ENCODE measurements at places on chromosomes 13 and 19.

- DNase-seq = no peak
These were observed 112.3 kb downstream of the MIPEP start for GRCh38 chr13:23776698-23777574.

GRCh38 chr19:7784856-7785255 lies 21.8 kb downstream of the CLEC4M start:
- no peak for DNase-seq

- no peak for DNase-seq
These were observed at the start of gene HRC for GRCh38 chr19:49155005-49155819. HRC (minus strand) TSS chr19:49155396; CDS start chr19:49155237, 159 bp downstream.

GRCh38 chr13:73109288-73109899 lies 50.6 kb downstream of the KLF5 start:
- no peak for DNase-seq

GRCh38 chr13:84648069-84648640 lies 765.9 kb upstream of the SLITRK1 start:
- no peak for DNase-seq

DNA sequence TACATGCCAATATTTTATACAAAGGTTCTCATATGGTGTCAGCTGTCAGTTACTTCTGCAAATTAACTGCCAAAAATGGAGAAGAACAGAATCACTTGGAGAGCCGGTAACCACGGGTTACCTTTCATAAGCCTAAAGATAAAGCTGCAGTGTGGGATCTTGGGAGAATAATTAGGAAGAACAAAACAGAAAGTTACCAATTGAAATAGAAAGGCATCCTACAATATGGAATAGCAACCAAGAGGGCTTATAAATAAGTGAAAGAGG lies 74.2 kb downstream of the TSHZ3 start:
- no peak for DNase-seq

GRCh38 chr13:79003989-79004898 lies 345.3 kb upstream of the OBI1 start:
- DNase-seq = no peak

GRCh38 chr13:21065686-21066085 lies 4.3 kb upstream of the LATS2 start:
- DNase-seq = no peak

DNA sequence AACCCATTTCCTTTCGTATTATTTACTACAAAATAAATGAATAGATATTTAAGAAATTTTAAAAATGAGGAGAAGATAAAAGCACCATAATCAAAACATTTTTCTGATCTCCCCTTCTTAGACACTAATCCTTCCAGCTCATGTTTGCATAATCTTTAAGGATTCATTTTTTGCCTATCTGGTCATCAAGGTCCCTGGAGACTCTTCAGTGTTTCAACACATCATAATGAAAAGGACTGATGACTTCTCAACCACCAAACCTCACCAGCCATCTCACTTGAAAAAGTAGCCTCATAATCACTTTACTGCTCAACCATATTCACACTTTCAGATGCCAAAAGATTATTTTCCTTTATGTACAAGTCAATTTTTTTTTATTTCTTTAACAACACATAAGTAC lies 80.1 kb downstream of the DCLK1 start:
- DNase-seq = no peak

DNA sequence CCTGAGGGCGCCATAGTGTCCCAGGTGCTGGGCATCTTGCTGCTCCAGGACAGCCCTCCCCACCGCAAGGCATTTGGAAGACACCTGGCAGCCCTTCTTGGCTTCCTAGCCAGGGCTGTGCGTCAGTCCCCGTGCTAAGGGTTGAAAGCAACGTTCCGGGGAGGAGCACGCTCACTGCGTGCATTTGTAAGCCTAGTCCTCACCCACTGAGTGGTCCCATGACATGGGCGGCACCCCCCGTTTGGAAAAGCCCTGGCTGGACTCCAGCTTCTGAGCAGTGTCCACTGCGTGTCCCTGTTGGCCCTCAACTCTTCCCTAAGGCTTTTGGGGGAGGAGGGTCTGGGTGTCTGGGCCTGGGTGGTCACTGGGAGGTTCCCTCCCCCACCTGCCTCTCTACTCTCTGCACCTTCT lies 76.3 kb upstream of the GPR183 start:
- no peak for DNase-seq

- no peak for DNase-seq
These were observed 65.1 kb downstream of the TM9SF2 start for GRCh38 chr13:99566125-99567083.

- no peak for DNase-seq
These were observed 194.3 kb downstream of the DLEU7 start for GRCh38 chr13:50649211-50649610.

DNA sequence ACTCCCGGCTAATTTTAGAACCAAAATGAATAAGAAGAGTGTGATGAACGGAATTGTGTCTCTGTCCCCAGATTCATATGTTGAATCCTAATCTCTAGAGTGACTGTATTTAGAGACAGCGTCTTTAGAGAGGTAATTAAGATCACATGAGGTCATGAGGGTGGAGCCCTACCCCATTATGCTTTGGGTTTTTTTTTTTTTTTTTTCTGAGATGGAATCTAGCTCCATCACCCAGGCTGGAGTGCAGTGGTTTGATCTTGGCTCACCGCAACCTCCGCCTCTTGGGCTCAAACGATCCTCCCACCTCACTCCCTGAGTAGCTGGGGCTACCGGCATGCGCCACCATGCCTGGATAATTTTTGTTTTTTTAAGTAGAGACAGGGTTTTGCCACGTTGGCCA lies 27.9 kb downstream of the FBXO27 start:
- no peak for DNase-seq

GRCh38 chr13:42001580-42001979 lies 40.7 kb upstream of the VWA8 start:
- DNase-seq = no peak

- no peak for DNase-seq
These were observed 482 bp downstream of the ARHGAP45 start for GRCh38 chr19:1067341-1067957.

DNA sequence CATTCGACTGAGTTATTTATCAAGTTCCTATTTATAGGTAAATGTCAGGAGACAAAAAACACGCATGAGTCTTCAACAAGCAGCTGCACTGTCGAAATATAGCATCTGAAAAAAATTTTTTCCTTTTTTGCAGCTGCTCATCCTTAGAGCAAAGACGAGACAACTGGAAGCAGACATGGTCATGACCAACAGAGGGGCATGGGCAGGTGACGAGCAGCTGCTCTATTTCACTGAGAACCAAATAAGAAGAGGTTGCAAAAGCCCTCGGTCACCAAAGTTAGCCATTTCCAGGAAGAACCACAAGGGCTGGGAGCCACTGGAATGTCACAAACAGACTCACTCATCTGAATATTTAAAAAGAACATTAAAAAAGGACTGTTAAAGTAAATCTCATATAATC lies 22.2 kb downstream of the SOHLH2 start:
- DNase-seq = no peak

DNA sequence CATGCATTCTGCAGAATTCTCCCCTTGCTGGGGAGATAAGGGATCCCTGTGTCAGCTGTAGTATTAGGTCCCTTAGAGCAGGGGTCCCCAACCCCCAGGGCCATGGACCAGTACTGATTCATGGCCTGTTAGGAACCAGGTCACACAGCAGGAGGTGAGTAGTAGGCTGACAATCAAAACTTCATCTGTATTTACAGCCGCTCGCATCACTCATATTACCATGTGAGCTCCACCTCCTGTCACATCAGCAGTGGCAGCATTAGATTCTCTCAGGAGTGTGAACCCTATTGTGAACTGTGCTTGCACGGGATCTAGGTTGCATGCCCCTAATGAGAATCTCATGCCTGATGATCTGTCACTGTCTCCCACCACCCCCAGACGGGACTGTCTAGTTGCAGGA lies 37.9 kb downstream of the CPAMD8 start:
- no peak for DNase-seq

DNA sequence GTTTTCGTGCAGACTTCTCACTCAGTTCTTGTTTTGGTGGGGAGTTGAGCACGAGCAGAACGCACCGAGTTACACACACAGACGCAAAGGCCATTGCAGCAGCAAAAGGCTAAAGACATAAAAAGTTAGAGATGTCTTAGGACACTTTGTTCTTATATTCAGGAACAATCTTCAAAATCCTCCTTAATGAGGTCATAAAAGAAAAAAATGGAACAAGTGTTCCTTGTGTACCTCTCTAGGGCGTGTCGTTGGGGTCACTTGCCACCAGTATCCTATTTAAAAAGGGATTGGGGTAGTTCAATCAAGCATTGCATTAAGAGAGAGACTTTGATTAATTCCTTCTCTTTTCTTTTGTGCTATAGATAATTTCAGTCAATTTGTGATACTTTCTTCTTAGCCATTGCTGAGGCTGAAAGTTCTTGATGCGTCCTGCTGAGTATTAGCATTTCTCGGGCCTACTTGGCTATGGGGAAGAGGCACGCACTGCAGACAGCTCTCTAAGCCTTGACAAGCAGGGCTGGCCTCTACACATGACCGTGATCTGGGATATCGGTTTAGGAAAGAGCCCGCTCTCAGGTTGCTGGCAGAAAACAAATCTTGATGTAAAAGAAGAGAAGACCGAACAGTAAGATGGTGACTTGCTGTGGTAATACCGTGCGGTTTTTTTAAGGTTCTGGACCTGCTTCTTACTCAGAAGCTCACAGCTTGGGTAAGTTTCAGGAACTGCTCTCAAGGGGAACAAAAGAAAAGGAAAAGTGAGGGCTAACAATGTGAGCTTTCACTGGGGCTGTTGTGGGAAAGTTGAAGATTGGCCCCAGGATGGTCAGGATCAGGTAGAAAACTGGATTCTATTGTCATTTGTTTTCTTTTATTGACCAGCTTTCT lies 223.6 kb downstream of the TM9SF2 start:
- DNase-seq = no peak

DNA sequence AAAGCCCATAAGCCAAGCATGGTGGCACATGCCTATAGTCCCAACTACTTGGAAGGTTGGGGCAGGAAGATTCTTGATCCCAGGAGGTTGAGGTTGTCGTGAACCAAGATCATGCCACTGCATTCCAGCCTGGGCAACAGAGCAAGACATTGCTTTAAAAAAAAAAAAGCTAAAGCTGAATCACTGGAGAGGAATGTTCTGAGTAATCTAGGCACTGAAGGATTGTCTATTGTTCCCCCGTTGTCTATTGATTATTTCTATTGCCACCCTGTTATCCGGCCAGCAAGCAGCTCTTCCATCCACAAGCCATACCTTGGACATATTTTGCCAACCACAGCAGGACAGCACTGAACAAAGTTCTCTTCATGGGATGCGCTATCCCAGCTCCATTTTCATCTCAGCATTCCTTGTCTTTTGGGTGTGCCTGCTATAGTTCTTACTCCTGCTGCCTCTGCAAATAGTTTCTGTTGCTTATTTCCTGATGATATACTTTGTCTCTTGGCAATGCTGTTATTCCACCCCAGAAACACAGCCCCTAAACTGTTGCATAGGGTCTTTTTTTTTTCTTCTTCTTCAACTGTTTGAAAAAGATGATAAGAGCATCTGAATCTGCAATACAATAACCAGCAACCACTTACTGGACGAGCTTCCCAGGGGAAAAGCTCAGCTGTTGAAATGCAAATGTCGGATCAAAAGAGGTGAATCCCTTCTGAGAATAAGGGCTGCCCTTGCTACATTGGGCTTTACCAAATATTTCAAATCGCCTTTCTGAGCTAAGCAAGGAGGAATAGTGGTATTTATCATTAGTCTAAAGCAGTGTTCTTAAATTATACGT lies 22.2 kb upstream of the SIAH3 start:
- DNase-seq = no peak

GRCh38 chr13:23609414-23609760 lies 39.2 kb downstream of the TNFRSF19 start:
- no peak for DNase-seq

DNA sequence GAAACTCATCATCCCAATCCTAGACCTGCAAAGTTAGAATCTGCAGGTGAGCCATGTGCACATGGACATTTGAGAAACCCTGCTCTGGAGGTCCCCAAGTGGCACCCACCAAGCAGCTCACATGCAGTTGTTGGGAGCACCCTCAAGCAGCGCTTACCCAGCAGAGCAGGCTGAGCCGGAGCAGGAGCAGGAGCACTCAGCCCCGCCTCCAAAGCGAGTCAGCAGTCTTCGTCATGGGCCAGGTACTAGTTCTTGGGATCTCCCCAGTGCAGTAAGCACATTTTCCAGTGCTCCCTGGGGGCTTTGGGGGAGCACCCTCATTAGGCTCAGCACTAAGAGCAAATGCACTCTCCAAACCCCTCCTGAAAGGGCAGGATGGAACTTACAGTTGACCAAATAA lies 572.7 kb downstream of the IRS2 start:
- no peak for DNase-seq

DNA sequence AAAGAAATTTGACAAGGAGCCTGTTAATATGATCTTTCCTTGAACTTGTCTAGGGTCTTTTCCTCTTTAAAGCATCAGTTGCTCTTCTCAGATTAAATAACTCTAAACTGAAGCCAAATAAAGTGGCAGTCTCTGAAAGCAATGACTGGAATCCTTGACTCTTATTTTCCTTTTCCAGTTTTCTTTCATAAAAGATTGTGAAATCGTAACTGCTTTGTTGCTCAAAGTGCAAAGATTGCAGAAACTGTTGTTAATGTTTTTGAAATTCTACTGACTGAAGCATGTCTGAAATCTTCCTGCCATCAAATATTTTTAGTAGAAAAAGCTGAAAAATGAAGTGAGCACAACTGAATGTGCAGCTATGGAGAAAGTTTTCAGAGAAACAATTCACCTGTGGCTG lies 1.9 kb downstream of the NHLRC3 start:
- no peak for DNase-seq

DNA sequence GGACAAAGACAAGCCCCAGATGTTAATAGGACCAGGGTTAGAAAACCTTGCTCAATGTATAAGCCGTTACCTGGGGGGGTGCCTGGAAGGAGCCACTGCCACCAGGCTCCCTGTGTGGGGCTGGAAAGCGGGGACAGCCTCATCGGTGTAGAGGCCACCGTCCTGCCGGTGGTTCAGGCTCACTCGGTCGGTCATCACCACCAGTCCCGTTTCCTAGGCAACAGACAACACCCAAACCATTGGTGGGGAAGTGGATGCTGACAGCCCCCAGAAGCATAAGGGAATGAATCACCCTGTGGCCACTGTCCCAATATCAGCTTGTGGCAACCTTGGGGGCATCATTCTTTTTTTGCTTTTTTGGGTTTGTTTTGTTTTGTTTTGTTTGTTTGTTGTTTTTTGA lies 55.8 kb downstream of the CPAMD8 start:
- no peak for DNase-seq

DNA sequence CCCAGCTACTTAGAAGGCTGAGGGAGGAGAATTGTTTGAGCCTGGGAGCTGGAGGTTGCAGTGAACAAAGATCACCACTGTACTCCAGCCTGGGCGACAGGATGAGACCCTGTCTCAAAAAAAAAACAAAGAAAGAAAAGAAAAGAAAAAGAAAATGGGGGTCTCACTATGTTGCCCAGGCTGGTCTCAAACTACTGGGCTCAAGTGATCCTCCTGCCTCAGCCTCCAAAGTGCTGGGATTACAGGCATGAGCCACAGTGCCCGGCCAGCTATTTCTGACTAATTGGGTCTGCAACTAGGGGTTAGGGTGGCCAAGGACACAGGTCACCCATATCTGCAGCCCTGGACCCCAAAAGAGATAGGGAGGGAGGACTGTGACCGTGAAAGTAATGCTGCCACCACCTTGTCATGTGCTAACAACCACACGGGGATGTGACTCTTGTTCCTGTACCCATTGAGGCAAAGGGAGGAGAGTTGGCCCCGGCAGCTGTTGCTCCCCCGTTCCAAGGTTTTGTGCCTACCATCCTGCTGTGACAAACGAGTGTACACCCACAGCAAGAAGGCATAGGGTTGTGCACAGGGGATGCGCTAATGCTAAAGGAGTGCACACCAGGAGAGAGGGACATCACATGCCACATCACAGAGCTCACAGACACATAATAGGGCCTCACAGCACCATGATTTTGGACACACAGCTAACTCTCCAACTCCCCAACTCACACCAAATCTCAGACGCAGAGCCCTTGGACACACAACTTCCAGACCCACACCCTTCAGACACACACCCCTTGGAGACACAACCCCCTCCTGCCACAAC lies 619 bp downstream of the MEF2B start:
- DNase-seq = no peak
